ENCODE measurements at places on chromosomes 5 and 9.

DNA sequence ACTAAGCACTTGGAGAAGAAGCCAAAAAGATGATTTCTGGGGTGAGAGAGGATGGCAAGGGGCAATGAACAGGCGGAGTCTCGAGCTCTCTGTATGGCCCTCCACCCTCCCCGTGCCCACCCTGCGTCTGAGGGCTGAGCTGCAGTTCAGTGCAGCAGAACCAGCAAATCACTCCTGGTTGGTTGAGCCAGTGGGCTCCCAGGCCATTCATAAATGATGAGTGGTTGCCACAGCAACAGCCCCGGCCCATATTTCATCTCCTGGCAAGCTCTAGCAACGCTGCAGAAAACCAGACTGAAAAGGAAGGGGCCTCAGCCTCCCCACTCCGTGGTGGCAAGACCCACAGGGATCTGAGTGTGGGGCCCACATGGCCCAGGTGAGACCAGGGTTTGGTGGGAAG lies 93.8 kb upstream of the PPP1R26 start:
- DNase-seq = no peak

DNA sequence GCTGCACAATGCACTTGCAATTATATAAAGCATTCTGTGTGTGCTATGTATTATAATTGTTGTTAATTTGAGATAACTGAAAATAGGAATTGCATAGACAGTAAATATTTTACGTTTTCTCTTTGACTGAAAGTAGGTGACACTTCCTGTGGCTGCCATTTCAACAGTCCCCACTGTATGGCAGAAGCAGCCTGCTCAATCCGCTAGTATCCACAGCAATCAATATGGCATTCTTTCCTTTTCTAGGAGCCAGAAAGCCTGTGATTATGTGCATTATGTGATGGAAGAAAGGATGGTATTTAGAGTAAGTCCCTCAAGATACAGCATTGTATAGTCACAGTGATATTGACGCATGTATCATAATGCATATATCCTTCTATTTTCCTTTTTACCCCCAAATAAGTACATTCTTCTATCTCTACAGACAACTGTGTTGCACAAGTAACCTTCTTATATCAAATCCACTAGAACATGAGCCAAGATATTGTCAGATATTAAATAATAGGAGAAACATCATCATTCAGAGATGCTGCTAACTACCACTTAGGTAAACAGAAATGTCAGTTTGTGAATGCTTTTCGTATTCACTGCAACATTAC lies 59.7 kb downstream of the CARTPT start:
- DNase-seq = no peak

DNA sequence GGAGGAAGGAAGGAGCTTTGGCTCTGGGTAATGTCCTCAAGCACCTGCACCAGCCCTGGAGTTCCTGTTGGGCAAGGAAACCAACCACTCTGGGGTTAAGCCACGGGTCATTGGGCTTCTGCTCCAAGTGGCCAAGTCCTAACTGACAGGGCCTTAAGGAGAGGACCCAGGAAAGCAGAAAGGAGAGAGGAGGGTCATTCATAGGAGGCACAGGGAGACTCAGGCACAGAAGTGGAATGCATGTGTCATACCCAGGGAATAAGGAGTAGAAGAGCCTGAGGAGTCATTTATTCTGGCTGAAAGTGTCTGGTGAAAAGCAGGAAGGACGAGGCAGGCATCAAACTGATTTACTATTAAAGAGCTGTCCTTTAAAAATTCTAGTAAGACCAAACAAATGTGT lies 129.2 kb downstream of the DMRT2 start:
- no peak for DNase-seq

GRCh38 chr9:4666042-4666699 lies at the start of gene SPATA6L:
Gene SPATA6L (minus strand): TSS chr9:4666480. CDS start chr9:4666250, 230 bp downstream.
- DNase-seq = peak; percentile 18

- DNase-seq = no peak
These were observed 56.0 kb upstream of the FOXI1 start for GRCh38 chr5:170049713-170050112.

- no peak for DNase-seq
These were observed 75.0 kb downstream of the HMHB1 start for GRCh38 chr5:143886651-143887638.

DNA sequence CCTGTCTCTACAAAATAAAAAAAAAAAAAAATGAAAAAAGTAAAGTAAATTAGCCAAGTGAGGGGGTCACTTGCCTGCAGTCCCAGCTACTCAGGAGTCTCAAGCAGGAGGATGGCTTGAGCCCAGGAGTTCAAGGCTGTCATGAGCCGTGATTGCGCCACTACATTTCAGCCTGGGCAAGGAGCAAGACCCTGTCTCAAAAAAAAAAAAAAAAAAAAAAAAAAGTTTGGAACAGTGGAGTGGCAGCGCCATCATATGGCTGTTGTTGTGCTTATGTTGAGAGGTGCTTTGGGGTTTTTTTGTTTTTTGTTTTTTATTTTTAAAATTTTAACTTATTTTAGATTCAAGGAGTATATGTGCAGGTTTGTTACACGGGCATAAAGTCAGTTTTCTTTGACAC lies 3.6 kb downstream of the BRIX1 start:
- DNase-seq = no peak

DNA sequence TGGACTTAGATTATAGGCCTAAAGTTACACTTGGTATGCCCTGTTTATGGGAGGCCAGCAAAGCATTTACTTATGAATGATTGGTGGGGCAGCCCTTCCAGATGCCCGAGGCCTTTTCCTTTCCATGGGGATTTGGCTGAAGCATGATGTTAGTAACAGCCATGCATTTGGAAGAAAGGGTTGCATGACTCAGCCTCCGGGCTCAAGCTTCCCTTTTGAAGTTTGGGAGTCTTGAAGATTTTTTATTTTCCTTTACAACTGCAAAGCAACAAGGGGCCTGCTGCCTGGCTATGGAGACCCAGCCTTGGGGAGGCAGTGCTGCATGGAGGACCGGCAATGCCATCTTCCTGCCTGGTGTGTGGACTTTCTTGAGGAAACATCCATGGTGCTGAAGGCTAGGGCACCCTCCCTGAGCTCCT lies 244.7 kb downstream of the ICE1 start:
- no peak for DNase-seq

DNA sequence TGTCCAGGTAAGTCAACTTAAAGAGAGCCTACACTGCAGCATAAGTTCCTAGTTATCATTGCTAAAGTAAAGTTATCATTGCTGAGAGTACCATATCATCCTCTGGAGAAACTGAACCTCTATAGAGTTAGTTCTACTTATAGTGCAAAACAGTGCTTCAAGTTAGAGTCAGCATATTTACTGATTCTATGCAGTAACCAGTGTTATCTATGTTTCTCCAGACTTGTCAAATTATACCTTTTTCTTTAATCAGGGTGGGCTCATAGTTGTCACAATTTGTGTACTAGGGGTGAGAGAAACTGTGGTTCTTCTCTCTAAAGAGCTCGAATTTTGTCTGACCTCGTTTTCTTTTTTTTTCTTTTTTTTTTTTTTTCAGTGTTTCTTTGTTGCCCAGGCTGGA lies 79.6 kb downstream of the ANXA2R start:
- no peak for DNase-seq

GRCh38 chr9:105503881-105504280 lies 54.0 kb upstream of the FKTN start:
- DNase-seq = no peak

DNA sequence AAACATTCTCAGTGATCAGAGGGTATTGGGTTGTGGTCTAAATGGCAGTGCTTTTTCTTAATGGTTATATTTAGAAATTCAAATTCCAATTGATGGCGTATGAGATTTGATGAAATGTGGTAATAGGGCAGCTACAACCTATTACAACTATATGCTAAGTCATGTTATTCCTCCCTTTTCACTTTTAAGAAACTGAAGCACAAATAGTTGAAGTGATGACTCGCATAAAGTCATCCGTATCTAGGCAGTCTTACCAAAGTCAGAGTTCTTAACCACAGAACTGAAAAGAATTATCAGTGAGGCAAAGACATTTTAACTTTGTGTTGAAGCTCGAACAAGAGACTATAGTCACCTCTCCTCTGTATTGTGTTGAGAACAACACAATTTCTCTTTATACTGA lies 28.2 kb downstream of the C9orf152 start:
- peak; percentile 34 for DNase-seq

DNA sequence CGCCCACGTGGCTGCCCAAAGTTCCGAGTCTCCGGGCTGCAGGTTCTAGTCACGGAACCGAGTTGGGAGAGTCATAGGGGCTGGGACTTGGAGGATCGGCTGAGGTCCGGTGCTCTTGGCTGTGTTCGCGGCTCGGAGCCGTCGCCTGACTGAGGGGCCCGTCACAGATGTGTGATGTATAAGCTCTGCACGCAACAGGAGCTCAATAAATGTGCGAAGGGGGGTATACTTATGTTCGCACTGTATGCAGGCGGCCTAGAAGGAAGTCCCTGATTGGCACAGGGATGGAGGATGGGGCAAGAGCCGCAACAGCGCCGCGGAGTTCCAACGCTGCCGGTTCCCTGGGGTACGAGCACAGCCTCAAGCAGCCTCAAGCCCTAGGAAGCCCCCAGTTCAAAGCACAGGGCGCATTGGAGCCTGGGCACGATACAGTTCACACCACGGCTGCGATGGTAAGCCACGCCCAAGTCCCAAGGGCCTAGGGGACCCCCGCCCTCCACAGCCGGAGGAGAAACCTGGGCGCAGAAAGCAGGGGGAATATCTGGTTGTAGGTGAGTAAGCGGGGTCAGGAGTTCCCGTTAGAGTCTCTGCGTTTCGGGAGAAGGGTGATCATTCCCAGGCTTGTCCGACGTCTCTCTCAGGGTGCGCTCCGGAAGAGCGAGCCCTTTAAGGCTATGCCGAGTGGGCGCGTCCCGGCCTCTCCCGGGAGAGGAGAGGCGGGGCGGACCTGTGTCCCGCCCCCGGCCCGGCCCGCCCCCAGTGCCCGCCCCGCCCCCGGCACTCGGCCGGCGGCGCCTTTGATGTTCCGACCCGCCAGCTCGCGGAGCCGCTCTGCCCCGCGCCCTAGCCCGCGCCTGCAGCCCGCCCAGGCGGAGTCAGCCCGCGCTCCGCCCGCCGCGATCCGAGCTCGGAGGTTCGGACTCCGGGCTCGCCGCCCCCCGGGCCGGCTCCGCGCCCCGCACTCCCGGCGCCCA lies at the start of gene TCF7:
Gene TCF7 (plus strand): TSS at position 780 of the 974 bp plus-strand sequence. CDS start 226 bp downstream, outside the sequence.
- DNase-seq = peak; percentile 70

DNA sequence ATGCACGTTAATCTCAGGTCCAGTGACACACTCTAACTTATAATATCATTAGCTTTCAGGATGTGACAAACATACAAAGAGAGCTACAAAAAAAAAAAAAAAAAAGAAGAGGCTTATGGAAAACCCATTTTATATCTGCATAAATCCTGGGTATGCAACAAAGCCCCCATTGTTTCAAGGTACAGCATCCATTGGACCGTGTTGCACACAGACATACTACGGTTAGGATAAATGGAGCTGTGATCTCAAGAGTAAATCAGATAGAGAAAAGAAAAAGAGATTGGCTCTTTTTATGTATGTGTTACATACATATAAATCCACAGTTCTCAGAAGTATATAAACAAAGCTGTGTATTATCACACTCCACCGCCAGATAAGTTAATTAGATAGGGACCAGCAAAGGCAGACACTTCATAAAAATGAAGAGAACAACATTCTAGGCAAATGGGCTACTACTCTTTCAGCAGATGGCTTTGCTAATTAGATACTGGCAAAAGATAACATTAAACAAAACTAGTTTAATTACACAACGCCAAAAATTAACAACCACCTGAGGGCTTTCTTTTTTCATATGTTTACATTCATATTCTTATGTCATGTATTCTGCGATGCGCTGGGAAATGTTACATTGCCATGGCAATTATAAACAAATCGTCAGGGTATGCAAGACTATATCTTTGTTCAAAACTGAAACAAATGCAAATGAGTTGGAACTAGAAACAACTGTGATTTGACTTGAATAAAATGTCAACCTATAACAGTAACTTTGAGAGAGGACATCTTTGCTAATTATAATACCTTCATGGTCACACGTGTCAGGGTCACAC lies 304.2 kb downstream of the SEMA5A start:
- DNase-seq = no peak

DNA sequence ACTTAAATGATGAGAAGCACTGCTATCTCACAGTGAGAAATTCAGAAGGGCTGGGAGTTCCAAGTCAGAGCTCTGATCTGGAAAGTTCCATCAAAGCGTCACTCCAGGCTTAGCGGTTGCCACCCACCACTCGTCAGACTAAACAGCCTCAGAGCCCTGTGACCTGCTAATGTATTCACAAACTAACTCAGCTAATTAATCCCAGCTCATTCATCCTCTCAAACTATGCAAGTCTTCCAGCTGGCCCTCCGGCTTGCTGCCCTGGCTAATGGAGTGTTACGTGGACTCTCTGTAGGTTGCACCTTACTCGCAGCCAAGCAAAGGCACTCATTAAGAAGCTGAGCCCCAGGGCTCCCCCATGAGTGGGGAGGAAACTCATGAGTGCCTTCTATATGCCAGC lies 82.2 kb upstream of the GABRP start:
- no peak for DNase-seq

DNA sequence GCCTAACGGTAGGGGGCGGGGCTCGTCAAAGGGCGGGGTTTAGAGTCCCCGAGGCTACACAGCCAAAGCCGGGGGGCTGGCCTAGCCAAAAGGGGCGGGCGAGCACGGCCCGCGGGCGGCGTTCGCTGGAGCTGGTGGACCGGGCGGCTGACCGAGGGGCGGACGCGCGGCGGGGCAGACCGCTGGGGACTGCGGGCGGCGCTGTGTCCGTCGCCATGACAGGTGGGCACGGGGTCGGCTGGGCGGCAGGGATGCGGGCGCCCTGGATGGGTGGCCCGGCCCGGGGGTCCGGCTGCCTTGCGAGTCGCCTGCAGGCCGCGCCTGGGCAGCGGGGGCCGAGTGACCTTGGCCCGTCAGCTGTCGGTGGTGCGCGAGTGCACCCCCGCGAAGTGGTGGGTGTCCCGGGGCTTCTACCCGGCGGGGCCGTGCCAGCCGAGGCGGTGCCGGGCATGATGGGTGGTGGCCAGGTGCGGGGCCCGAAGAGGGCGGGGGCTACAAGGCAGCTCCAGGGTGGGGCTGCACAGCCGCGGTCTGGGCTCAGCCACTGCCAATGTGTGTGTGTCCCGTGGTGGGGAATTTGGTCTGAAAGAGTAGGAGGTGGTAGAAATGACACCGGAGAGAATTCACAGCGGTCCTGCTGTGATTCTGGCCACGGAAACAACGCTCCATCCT lies at the start of gene CARD19:
Gene CARD19 (plus strand): TSS at position 87 of the 672 bp plus-strand sequence. CDS start 129 bp downstream, at position 216.
- peak; percentile 43 for DNase-seq

DNA sequence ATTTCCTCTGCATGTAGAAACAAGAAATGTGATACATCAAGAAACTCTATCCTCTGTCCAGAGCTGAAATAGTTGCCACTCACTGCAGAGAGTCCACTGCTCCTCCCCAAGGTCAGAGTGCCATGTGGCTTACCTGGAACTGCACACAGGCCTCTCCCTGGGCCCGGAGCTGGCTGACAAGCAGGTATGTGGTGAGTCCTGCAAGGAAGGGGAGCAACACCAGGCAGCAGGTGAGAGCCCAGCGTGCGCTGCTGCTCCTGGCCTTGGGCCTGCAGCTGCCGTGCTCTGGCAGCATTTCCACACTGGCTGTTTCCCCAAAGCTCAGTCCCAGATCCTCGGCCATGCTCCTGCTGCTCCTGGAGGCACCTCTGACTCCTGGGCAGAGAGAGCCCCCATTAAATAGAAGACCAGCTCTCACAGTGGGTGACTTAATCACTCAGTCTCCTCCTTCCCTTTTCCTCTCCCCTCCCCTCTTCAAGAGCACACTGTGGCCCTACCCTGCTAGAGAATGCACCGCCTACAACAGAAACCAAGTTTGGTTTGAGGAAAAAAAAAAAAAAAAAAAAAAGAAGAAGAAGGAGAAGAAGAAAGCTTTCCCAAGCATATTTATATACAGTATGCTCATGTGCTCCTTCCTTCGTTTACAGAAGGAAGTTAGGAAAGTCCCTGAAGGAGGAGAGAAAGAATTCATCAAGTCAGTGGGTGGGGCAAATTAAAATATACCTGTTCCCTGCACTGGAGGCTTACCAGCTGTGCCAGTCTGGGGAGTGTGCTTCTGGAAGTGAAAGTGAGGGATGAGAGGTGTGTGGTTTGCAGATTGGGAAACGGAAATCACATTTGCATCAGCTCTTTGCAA lies at the start of gene TNFSF15:
Gene TNFSF15 (minus strand): TSS at position 370 of the 856 bp plus-strand sequence. CDS start 27 bp downstream, at position 343.
- peak; percentile 69 for DNase-seq

Data from T-helper 2 cell (primary cell).